ENCODE measurements at places on chromosomes 7 and 10.
A peak's percentile ranks its signal among the peaks of the same experiment; 100 is the strongest.

DNA sequence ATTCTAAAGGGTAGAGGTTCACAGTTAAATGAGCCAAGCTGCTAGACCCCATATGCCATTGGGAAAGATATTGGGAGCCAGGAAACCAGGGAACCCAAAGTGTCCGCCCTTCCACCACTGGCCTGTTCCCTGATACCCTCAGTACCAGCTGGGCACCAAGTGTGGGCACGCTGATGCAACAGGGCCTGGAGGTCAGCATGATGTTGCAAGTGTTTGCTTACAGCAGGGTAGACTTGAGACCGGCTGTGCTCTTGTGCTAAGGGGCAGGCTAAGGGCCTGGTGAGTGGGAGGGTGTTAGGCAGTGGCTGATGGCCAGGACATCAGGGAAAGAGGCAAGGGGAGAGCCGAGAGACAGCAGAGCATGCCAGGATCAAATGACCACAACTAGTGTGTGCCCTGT, 21.0 kb upstream of the MYL7 start:
- no peak for DNase-seq

GRCh38 chr10:127872011-127872761, 20.6 kb downstream of the CLRN3 start:
- no peak for DNase-seq

GRCh38 chr10:101529207-101529606, 58.9 kb downstream of the POLL start:
- no peak for DNase-seq

DNA sequence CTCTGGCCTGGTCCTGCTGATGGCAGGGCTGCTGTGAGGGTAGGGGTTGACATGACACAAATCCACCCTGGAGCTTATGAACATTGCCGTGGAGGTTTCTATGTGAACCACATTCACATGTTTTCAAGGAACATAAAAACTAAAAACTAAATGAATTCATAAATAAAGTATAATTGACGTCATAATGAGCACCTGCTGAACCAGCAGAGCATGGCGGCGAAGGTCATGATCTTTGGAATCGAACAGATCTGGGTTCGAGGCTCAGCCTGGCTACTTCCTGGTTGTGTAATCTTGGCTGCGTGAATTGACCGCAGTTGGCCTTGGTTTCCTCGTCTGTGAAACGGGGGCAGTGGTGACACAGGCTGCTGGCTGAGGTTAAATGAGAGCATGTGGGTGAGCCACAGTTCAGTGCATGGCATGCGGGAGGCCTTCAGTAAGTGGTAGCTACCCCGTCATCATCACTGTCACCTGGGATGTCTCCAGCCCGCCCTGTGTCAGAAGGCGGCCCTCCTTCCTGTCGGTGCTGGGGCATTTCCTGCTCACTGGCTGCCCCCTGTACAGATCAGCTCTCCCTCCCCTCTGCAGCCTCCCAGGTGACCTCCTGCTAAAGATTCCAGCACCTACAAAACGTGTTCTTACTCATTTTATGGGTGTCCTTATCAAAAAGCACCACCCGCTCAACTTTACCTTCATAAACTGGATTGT, 190.3 kb upstream of the SHH start:
- no peak for DNase-seq

DNA sequence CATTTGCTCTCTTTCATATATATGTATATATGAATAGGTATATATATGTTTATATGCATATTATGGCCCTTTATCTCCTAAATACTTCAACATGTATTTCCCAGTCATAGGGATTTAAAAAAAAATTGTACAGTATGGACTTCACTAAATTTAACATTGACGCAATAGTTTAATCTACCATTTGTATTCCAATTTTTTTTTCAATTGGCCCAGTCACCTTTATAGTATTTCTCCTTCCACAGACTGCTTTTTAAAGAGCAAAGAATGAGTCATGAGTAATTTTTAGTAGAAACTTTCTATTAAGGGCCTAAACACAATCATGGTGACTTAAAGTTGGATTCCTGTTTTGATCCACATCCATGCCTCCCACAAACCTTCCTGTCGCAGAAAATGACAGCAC, 20.5 kb downstream of the CCSER2 start:
- DNase-seq: no peak

- DNase-seq: no peak
Observed at GRCh38 chr7:32224276-32224675, 154.1 kb upstream of the PDE1C start.

- DNase-seq: no peak
Observed at GRCh38 chr7:31002256-31002655, 38.5 kb downstream of the GHRHR start.

GRCh38 chr7:127375631-127376030, 16.9 kb downstream of the ZNF800 start:
- DNase-seq: no peak

DNA sequence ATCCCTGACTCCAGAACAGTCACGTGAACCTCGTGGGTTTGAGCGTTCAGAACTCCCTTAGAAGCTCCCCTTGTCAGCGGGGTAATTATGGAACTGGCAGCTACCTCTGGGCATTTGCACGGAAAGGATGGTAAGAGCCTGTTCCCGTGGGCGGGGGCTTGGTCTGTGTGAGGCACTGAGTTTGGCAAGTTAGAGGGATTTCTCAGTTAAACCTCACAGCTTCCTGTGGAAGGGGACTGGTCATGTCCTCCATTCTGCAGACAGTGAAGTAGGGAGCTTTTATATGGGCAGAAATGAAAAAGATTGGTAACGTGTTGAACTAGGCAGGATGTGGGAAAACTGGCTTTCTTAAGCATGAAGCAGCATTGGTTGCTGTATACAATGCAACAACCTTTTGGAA, 16.0 kb downstream of the PALD1 start:
- no peak for DNase-seq

GRCh38 chr10:36717118-36717517, 408.3 kb upstream of the ANKRD30A start:
- no peak for DNase-seq

GRCh38 chr10:113103131-113103840, 153.2 kb downstream of the TCF7L2 start:
- DNase-seq: no peak

DNA sequence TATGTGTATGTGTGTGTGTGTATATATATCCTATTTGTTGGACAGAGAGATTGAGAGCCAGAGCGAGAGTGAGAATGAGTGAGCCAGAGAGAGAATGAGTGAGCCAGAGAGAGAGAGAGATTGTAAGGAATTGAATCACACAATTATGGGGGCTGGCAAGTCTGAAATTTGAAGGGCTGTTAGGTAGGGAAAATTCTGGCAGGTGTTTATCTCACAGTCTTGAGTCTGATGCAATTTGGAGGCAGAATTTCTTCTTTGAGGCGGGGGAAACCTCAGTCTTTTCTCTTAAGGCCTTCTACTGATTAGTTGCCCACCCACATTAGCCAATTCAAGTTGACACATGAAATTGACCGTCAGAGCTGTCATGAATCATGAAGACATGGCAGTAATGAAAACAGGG, 41.0 kb upstream of the WASL start:
- DNase-seq: no peak

DNA sequence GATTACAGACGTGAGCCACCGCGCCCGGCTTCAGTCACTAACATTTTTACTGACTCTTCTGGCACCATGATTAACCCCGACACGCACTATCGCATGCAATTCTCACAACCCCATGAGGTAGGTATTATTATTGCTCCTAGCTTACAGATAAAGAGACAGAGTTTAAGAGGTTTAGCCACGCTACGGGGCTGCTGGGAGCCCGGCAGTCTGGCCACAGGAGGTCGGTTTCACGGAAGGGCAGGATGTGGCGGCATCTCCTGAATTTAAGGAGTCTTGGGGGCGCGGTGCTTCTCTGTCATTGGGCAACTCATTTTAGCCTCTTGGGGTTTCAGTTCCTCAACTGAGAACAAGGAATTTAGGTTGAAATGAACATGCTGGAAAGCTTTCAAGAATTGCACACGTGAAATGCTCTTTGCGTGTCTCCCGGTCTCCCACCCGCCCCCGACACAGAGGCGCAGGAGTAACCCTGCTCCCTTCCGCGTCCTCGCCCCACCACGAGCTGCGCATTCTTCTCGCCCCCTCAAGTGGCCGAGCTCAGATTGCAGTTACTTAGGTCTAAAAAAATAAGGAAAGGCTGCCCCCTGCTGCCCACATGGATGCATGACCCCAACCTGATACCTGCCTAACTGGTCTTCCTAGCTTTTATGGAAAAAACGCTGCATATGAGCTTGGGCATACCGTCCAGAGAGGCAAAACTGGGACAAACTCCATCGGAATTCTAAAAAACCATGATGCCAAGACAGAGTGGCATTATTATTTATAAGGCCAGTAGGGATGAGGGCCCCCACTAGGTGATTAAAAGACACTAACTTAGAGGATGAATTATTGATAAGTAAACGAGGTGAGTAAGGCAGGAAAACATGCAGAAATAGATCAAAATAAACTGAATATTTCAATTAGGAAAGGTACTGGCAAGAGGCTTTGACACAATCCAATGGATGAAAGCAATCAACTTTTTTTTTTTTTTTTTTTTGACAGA, 12.4 kb downstream of the PRSS2 start:
- DNase-seq: peak; percentile 92

DNA sequence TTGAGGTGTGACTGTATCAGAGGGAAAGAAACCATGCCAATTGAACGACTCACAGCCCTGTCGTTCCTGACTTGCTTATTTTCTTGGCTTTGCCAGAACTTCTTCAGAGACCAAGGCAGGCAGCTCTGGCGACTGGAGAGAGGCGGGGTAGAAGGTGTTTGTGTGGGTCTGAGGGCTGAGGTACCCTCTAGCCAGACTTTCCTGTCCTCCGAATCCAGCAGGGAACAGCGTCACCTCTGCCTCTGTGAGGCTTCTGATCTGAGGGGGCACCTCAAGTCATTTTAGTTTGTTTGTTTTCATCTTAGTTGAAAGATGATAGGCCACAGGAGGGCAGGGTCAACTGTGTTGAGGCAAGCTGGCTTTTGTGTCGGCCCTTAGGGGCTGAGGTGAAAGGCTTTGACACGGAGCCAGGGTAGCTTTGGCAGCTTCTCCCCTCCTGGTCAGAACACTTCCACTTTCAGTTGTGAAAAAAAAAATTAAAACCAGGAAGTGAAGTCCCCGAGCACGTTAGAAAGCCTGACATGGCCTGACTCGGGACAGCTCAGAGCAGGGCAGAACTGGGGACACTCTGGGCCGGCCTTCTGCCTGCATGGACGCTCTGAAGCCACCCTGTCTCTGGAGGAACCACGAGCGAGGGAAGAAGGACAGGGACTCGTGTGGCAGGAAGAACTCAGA, 1.9 kb downstream of the ACSL5 start:
- no peak for DNase-seq

GRCh38 chr7:11203683-11204082, 230.0 kb downstream of the PHF14 start:
- no peak for DNase-seq

DNA sequence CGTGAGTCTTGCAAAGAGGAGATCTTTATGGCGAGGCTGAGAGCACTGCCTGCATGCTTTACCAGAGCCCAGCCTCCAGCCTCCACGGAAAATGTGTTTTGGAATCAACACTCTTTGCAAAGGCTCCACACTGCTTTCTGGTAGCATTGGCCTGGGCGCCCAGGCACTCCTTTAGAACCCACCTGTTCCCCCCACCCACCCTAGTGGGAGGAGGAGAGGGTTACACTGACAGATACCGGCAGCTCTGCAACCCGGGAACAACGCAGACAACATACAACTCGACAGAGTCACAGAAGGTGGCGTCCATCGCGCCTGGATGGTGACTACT, 5.5 kb upstream of the MNX1 start:
- DNase-seq: no peak
